ENCODE measurements at places on chromosomes 12 and 14.

DNA sequence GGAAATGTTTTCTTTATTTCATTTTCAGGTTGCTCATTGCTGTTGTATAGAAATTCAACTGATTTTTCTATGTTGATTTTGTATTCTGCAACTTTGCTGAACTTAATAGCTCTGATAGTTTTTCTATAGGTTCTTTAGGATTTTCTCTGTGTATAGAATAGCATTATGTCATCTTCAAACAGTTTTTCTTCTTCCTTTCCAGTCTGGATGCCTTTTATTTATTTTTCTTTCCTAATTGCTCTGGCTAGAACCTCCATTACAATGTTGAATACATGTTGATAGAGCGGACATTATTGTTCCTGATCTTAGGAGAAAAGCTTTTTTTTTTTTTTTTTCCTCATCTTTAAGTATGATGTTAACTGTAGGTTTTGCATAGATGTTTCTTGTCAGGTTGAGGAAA lies 39.2 kb downstream of the MIA2 start:
- peaks cover 4% of the 10 kb centered on the region for H3K4me1 ChIP-seq
- no peaks in the 10 kb centered on the region for H3K36me3 ChIP-seq
- no peaks in the 10 kb centered on the region for H3K27me3 ChIP-seq
- no peak for DNase-seq

- no peaks in the 10 kb centered on the region for H3K36me3 ChIP-seq
- no peaks in the 10 kb centered on the region for H3K27me3 ChIP-seq
Measured at GRCh38 chr12:78402366-78403134, 462.0 kb upstream of the SYT1 start.

- H3K36me3 ChIP-seq, result peaks cover 4% of the 10 kb centered on the region
- no peak overlapping the region for H3K4me3 ChIP-seq
- no peaks in the 10 kb centered on the region for H3K4me1 ChIP-seq
- H3K27me3 ChIP-seq, result no peaks in the 10 kb centered on the region
- DNase-seq, result no peak
Measured at GRCh38 chr14:64012003-64012402, 159.2 kb downstream of the SYNE2 start.

- DNase-seq, result no peak
- H3K4me3 ChIP-seq, result no peak overlapping the region
Measured at GRCh38 chr12:29033519-29033918, 115.6 kb upstream of the FAR2 start.

DNA sequence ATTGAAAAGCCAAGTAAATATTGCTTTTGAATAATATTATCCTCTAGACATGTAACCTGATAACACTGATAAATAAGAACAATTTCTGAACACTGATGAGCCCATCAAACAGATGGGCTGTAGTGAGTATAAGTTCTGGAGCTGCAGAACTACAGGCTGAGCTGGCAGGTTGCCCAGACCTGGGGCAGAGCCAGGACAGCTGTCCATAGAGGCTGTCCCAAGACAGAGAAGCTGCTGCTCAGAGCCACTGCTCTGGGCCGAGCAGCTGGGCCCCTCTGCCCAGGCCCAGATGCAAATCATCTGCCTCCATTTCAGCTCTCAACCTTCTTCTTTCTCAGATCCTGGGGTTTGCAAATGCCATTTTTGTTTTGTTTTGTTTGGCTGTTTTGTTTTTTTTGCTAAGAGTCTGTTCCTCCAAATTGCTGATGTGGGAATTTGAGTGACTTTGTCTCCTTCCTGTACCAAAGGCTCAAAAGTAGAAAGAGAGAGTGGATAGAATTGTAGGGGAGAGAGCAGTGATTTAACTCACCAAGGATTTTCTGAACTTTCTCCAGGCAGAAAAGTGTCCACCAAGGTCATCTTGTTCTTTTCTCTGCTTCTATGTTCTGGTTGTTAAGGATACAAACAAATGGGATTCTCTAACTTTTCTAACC lies 4.0 kb upstream of the TESPA1 start:
- H3K27me3 ChIP-seq, result no peaks in the 10 kb centered on the region
- no peak overlapping the region for H3K27ac ChIP-seq
- no peaks in the 10 kb centered on the region for H3K4me1 ChIP-seq
- H3K4me3 ChIP-seq, result no peak overlapping the region

- H3K27me3 ChIP-seq, result no peaks in the 10 kb centered on the region
- H3K36me3 ChIP-seq, result no peaks in the 10 kb centered on the region
- peak overlapping the region; percentile 4 for H3K4me3 ChIP-seq
- peak overlapping the region; percentile 90 for H3K27ac ChIP-seq
- peaks cover 16% of the 10 kb centered on the region for H3K4me1 ChIP-seq
- DNase-seq, result peak; percentile 58
Measured at GRCh38 chr12:65891987-65892481, 67.8 kb downstream of the HMGA2 start.

GRCh38 chr12:2248901-2249381 lies 196.2 kb downstream of the CACNA1C start:
- no peak overlapping the region for H3K27ac ChIP-seq
- H3K4me1 ChIP-seq, result peaks cover 23% of the 10 kb centered on the region
- DNase-seq, result no peak
- H3K27me3 ChIP-seq, result no peaks in the 10 kb centered on the region

DNA sequence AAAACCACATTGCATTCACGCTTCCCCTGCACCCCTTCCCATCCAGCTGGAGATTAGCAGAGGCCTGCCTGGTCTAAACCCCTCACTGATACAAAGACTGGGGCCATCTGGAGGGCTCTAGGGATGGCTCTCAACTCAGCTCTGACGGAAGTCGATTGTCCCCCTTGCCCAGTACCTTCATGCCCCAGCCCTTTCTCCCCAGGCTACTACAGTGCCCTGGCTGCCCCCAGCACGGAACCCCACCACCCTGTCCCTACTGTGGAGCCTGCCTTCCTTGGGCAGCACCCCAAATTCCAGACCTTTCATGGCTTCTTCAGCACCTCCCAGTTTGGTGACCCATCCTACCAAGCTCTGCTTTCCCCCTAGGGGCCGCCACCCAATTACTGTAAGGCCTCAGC lies 25.6 kb downstream of the ZFP36L1 start:
- DNase-seq, result no peak
- H3K36me3 ChIP-seq, result no peaks in the 10 kb centered on the region
- peaks cover 9% of the 10 kb centered on the region for H3K4me1 ChIP-seq

DNA sequence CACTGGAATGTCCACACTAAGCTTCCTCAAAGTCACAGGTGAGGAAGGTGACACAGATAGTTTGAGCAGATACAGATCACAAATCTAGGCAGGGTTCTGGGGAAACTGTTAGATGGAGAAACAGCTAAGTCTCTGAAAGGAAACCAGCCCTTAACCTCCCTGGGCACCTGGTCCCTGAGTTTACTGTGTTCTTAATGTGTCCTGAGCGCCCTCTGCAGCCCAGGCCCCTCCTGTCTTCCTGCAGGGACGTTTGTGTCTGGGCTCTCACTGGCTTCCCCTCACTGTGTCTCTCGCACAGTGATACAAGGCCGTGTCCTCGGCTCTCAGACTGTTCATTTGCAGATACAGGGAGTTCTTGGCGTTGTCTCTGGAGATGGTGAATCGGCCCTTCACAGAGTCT lies 684.3 kb downstream of the TMEM121 start:
- DNase-seq, result no peak
- no peaks in the 10 kb centered on the region for H3K4me1 ChIP-seq

GRCh38 chr12:83256562-83256961 lies 569.9 kb downstream of the TMTC2 start:
- no peaks in the 10 kb centered on the region for H3K27me3 ChIP-seq
- DNase-seq, result no peak
- no peaks in the 10 kb centered on the region for H3K4me1 ChIP-seq
- no peaks in the 10 kb centered on the region for H3K36me3 ChIP-seq
- no peak overlapping the region for H3K4me3 ChIP-seq
- H3K27ac ChIP-seq, result no peak overlapping the region

DNA sequence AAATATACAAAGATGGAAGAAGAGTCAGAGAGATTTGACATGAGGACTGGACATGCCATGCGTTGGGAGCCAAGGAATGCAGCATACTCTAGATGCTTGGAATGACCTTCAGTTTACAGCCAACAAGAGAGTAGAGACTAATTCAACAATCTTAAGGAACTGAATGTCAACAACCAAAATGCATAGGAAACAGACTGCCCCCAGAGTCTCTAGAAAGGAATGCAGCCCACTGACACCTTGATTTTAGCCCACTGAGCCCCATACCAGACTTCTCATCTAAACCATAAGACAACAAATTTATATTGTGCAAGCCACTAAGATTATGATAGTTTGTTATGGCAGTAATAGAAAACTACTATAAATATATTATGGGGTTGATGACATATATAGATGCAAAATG lies 611.2 kb downstream of the RPS29 start:
- no peaks in the 10 kb centered on the region for H3K27me3 ChIP-seq
- no peak for DNase-seq
- no peaks in the 10 kb centered on the region for H3K4me1 ChIP-seq
- no peak overlapping the region for H3K27ac ChIP-seq

DNA sequence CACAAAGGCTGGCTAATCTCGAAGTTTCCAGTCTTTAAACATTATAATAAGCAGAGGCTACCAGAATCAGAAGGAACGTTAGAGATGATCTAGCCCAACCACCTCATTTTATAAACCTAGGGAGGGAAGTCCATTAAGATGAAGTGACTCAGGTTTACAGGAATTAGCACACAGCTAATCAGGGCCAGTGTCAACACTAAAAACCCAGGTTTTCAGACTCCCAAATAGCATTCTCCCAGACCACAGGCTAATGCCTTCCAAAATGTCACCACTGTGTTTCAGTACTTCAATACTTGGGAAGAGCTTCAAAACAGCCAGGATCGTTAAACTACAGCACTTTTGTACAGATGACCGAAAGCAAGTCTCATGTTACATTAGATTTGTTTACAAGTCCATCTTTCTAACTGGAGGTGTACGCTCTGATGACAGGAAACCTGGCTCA lies 89.2 kb downstream of the FOXN3 start:
- no peaks in the 10 kb centered on the region for H3K36me3 ChIP-seq
- peaks cover 9% of the 10 kb centered on the region for H3K4me1 ChIP-seq
- H3K27me3 ChIP-seq, result no peaks in the 10 kb centered on the region
- H3K27ac ChIP-seq, result no peak overlapping the region
- DNase-seq, result no peak

GRCh38 chr14:106872611-106873446 lies 1346.4 kb downstream of the TMEM121 start:
- no peak overlapping the region for H3K27ac ChIP-seq
- H3K4me3 ChIP-seq, result no peak overlapping the region
- no peak for DNase-seq
- no peaks in the 10 kb centered on the region for H3K4me1 ChIP-seq
- H3K27me3 ChIP-seq, result no peaks in the 10 kb centered on the region

DNA sequence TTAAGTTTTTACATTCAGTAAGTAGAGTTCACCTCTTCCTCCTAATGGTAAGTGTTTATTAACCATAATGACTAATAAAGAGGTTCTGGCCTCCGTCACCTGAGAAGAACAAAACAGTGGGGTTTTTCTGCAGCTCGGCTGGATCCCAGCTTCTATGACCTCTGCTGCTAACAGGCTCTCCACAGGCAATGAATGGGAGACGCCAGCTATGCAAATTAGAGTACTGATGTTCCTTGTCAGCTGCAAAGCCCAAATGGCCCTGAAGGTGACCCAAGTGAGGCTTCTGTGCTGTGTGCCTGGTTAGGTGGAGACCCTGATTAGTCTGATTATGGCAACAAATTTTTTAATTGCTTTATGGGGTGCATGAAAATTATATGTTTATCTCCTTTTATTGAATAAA lies 218.1 kb downstream of the APAF1 start:
- H3K4me3 ChIP-seq, result no peak overlapping the region
- no peak overlapping the region for H3K27ac ChIP-seq
- no peak for DNase-seq
- H3K4me1 ChIP-seq, result peaks cover 2% of the 10 kb centered on the region
- no peaks in the 10 kb centered on the region for H3K36me3 ChIP-seq

GRCh38 chr12:14949631-14950030 lies 11.3 kb upstream of the ERP27 start:
- no peaks in the 10 kb centered on the region for H3K36me3 ChIP-seq
- DNase-seq, result no peak

Data from spinal cord (tissue), 10 donors.